ENCODE measurements at places on chromosomes 3 and 15. TPM values are rescaled to one million over a fixed set of nuclear protein-coding genes. Genes with fewer than 3 reads are reported as not detected.

DNA sequence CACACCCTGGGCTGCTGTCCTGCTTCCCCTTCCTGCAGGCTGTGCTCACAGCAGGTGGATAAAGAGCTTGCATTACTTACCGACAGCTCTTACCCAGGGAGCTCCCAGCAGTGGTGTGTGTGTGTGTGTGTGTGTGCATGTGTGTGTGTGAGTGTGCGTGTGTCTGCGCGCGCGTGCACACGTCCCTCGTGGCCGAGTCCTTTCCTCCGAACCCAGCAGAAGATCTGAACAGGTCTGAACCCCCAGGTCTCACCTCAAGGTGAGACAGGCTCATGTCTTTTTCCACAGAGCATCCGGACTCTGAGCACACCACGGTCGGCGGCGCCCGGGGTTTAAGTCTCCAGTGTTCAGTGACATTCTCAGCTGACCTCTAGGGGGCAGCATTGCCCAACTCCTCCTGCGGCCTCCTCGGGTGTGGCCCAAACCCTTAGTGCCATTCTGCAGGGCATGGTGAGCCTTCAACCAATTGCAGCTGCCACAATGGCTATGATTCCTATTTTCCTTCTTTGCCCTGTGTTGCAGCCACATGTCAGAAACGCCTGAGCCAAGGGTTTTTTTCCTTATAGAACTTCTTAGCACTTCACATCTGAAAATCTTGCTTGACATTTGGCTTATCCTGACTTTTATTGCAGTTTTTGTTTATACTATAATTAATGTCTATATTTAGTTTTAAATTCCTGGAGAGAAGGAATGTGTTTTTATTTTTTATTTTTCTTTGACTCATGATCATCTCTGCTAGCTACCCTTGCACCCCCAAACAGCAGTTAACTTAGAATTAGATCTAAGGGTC lies 64.1 kb upstream of the KLHL25 start:
- DNase-seq: peak; percentile 73

DNA sequence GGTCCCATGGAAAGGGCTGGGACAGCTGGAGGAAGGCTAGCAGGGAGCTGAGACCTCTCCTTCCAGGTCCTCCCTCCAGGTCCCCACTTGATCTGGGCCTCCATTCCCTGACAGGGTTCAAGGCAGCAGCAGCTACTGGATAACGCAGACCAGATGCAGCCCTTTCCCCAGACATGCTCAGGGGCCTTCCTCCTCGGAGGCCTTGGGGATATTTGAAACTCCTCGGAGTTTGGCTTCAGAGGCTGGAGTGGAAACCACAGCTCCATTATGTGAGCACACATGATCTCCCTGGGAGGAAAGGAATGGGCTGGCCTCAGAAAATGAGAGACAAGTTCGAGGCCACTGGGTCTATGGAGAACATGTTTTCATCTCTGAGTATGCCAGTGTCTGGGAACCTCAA lies 119.3 kb downstream of the SMAD6 start:
- DNase-seq: no peak

GRCh38 chr3:65182682-65183081 lies 494.9 kb upstream of the ADAMTS9 start:
- no peak for DNase-seq

DNA sequence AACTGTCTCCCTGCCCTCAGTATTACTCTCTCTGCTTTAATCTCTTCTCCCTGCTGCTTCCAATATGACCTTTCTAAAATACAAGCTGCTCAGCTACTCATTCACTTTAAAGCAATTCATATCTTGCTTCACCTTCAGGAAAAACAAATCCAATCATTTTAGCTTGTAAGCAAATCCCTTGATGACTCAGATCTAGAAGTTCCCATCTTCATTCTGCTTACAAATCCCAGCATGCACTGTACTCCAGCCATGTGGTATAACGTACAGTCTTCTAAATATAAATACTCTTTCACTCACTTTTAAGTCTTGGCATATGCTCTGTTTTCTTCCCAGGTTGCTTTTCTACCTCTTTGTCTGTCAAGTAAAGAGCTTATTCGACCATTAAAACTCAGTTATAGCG lies 1009.1 kb upstream of the SEMA6D start:
- DNase-seq: no peak

DNA sequence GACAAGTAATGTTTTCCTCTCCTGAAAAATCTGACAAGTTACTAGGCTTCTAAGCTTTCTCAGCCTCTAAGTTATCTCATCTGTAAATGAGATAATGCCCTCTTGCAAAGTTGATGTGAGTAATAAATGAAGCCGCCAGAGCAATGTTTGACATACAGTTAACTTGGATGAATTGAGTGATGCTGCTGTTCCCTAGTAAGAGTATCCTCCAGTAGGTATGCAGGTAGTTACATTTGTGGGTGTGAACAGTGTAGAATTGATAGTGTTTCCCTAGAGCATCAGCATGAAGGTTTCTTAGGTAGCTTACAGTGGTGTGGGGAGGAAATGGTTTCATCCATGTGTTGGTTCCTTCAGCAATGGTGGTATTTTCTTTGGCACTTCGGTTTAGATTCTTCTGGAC lies 3.4 kb downstream of the ATP2C1 start:
- DNase-seq: no peak

The TMF1 gene
- 52.4 TPM for total RNA-seq

The MORC1 gene
- total RNA-seq: not detected

Measured in MCF 10A (cell line).